ENCODE measurements at places on chromosomes 3 and 15. TPM values are rescaled to one million over a fixed set of nuclear protein-coding genes. Genes with fewer than 3 reads are reported as not detected.
A peak's percentile ranks its signal among the peaks of the same experiment; 100 is the strongest.

GRCh38 chr3:124570232-124570631, 160.0 kb upstream of the UMPS start:
- DNase-seq, result no peak
- H3K4me3 ChIP-seq, result no peak overlapping the region
- peaks cover 27% of the 10 kb centered on the region for H3K27me3 ChIP-seq
- no peaks in the 10 kb centered on the region for H3K36me3 ChIP-seq

- no peaks in the 10 kb centered on the region for H3K4me1 ChIP-seq
- peaks cover 52% of the 10 kb centered on the region for H3K36me3 ChIP-seq
- H3K27me3 ChIP-seq, result no peaks in the 10 kb centered on the region
- DNase-seq, result peak; percentile 22
- no peak overlapping the region for H3K4me3 ChIP-seq
These were observed 11.1 kb downstream of the RUVBL1 start for GRCh38 chr3:128112357-128112968.

- peaks cover 10% of the 10 kb centered on the region for H3K36me3 ChIP-seq
- no peak for DNase-seq
- peaks cover 15% of the 10 kb centered on the region for H3K4me1 ChIP-seq
- H3K27me3 ChIP-seq, result no peaks in the 10 kb centered on the region
- no peak overlapping the region for H3K4me3 ChIP-seq
- no peak overlapping the region for H3K27ac ChIP-seq
These were observed 41.8 kb upstream of the UTS2B start for GRCh38 chr3:191372122-191372521.

GRCh38 chr3:11136116-11136515, 18.2 kb upstream of the HRH1 start:
- H3K4me1 ChIP-seq, result peaks cover 3% of the 10 kb centered on the region
- H3K36me3 ChIP-seq, result no peaks in the 10 kb centered on the region
- H3K27me3 ChIP-seq, result no peaks in the 10 kb centered on the region

DNA sequence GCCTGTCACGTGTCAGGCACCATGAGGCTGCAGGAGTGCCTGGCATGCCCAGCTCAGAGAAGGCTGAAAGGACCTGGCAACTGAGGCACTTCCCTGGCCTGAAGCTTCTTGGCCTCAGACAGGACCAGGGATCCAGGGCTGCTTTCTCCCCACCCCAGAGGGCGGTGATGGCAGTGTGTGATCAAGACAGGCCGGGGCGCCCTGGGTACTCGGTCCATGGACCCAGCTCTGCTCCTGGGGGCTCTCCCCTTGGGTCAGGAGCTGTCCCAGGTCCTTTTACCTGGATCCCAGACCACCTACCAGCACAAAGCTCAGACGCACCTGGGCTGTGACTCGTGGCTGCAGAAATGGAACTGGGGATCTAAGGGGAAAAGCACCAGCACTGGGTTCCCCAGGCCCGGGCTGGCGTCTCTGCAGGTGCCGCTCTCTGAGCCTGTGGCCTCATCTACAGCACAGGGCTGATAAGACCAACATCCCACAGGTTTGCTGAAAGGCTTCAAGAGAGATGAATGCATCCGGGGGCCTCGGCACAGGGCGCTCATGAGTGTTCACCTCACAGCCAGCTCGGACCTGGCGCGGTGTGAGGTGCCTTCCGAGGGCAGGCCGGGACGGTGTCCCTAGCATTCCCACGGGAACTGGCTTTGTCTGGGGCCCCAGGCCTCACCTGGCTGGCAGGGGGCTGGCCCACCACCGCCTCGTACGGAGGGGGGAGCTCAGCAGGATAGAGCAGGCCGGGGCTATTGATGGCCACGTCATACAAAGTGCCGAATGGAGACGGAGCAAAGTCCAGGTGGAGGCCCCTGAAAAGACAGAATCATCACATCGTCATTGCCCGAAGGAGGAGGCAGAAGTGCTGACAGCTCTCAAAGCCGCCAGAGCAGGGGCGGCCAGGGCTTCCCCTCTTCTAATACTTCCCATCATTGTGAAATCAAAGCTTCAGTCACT, 133.6 kb downstream of the NSMCE3 start:
- H3K4me3 ChIP-seq, result no peak overlapping the region
- H3K27ac ChIP-seq, result no peak overlapping the region
- no peaks in the 10 kb centered on the region for H3K36me3 ChIP-seq
- H3K4me1 ChIP-seq, result peaks cover 4% of the 10 kb centered on the region
- H3K27me3 ChIP-seq, result no peaks in the 10 kb centered on the region

DNA sequence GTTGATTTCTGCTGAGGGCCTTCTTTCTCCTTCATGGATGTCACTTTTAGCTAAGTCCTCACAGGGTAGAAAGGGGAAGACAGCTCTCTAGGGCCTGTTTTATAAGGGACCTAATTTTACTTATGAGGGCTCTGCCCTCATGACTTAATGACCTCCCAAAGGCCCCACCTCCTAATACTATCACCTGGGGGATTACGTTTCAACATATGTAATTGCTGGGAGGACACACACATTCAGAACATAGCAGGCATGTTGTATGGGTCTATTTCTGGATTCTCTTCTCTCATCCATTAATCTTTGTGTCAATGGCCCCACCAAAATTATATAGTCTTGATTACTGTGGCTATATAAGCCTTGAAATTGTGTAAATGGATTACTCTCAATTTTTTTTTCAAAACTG, 255.0 kb downstream of the CLSTN2 start:
- DNase-seq, result no peak
- H3K4me1 ChIP-seq, result no peaks in the 10 kb centered on the region
- H3K27me3 ChIP-seq, result no peaks in the 10 kb centered on the region

DNA sequence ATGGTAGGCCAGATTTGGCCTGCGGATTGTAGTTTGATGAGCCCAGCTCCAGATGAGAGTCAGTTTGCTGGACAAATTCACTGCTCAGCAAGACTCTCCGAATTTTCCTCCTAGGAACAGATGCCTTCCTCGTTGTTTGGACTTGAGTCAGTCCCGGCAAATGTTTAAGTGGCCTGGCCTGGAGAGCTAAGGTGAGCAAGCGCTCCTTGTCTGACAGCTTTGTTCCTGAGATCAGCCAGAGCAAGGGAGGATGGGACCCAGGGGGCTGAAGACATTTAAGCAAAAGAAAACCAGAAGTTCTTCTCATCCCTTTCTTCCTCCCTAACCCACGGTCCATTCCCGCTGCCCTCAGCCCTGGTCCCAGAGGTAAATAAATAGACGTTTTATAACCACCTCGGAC, 40.3 kb downstream of the POLR2M start:
- no peak overlapping the region for H3K27ac ChIP-seq
- no peak overlapping the region for H3K4me3 ChIP-seq
- H3K4me1 ChIP-seq, result no peaks in the 10 kb centered on the region
- no peak for DNase-seq
- no peaks in the 10 kb centered on the region for H3K36me3 ChIP-seq

DNA sequence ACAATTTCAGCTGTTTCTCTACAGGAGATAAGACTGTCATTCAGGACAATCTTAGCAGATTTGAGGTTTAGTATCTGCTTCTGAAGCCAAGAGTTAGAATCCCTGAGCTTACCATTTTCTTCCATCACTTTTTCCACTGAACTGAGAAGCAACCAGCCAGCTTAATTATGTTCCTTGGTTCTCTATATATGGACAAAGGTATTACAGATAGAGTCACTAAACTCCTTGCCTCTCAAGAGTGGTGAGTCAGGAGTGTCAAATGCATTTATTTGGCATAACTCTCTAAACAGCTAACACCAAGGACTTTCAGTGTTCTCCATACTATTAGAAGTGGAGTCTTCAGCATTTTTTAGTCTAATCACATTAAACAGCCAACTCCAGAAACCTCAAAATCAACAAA, 239.3 kb downstream of the ALCAM start:
- no peaks in the 10 kb centered on the region for H3K27me3 ChIP-seq
- no peak overlapping the region for H3K27ac ChIP-seq
- no peaks in the 10 kb centered on the region for H3K4me1 ChIP-seq
- H3K36me3 ChIP-seq, result no peaks in the 10 kb centered on the region
- H3K4me3 ChIP-seq, result no peak overlapping the region

DNA sequence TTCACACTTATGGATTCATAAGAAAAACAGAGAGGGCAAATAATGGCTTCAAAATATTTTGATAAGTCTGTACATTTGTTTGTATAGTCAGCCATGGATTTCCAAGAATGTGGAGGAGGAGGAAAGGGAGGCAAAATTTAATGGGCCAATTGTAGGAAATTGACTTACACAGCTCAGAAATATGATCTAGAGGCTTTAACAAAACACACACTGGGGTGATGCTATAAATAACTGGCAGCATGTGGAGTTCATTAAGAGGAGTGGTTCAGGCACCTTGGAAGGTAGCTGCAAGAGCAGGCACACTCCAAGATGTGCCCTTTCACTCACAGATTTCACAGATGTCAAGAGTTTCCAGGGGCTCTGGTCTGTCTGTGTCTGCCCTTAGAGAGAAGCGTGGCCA, 193.4 kb upstream of the RASGRP1 start:
- no peaks in the 10 kb centered on the region for H3K27me3 ChIP-seq
- no peak overlapping the region for H3K4me3 ChIP-seq
- H3K27ac ChIP-seq, result no peak overlapping the region
- no peak for DNase-seq

GRCh38 chr3:36890261-36890660, 54.6 kb downstream of the TRANK1 start:
- H3K27ac ChIP-seq, result no peak overlapping the region
- H3K4me1 ChIP-seq, result no peaks in the 10 kb centered on the region
- H3K4me3 ChIP-seq, result no peak overlapping the region
- H3K27me3 ChIP-seq, result no peaks in the 10 kb centered on the region

- DNase-seq, result no peak
- H3K27ac ChIP-seq, result no peak overlapping the region
- H3K4me1 ChIP-seq, result no peaks in the 10 kb centered on the region
- no peaks in the 10 kb centered on the region for H3K27me3 ChIP-seq
These were observed 237.7 kb downstream of the AGBL1 start for GRCh38 chr15:86317384-86317740.

GRCh38 chr3:141537856-141538255, 51.0 kb downstream of the RASA2 start:
- H3K4me1 ChIP-seq, result no peaks in the 10 kb centered on the region
- no peak for DNase-seq
- no peaks in the 10 kb centered on the region for H3K36me3 ChIP-seq
- no peaks in the 10 kb centered on the region for H3K27me3 ChIP-seq

- H3K4me1 ChIP-seq, result no peaks in the 10 kb centered on the region
- no peak overlapping the region for H3K4me3 ChIP-seq
- H3K27ac ChIP-seq, result no peak overlapping the region
- no peaks in the 10 kb centered on the region for H3K36me3 ChIP-seq
- no peak for DNase-seq
These were observed 156.1 kb downstream of the MCTP2 start for GRCh38 chr15:94387442-94387841.

DNA sequence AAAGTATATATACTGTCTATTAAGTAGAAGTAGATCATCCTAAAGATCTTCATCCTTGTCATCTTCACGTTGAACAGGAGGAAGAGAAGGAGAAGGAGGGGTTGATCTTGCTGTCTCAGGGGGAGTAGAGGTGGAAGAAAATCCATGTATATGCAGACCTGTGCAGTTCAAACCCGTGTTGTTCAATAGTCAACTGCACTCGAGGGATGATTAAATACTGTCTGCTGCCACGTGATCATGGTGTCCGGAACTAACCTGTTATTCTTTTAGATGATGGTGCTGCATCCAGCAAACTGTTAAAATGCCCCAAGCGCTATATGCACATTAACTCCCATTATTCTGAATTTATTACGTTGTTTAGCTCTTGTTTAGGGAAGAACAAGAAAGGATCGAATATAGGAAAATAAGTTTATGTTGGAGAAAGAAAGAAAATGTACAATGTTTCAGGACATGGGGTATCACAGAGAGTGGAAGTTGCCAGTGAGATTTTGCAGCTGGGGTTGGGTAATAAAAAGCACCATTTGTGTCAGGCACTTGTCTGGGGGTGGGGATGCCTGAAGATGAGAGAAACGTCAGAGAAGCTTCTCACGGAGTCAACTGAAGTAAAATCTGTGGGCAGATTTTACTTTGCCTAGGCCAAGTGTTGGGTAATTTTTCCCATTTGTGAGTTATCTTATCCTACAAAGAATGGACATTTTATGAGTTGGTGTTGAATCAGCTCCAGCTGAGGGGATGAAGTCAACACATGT, 229.2 kb downstream of the RYR3 start:
- H3K4me1 ChIP-seq, result no peaks in the 10 kb centered on the region
- no peaks in the 10 kb centered on the region for H3K36me3 ChIP-seq
- H3K27ac ChIP-seq, result no peak overlapping the region
- no peak overlapping the region for H3K4me3 ChIP-seq
- H3K27me3 ChIP-seq, result no peaks in the 10 kb centered on the region

GRCh38 chr15:33737687-33738601, 230.4 kb upstream of the CHRM5 start:
- no peaks in the 10 kb centered on the region for H3K36me3 ChIP-seq
- DNase-seq, result peak; percentile 33
- H3K27ac ChIP-seq, result no peak overlapping the region
- H3K4me3 ChIP-seq, result no peak overlapping the region
- no peaks in the 10 kb centered on the region for H3K27me3 ChIP-seq

DNA sequence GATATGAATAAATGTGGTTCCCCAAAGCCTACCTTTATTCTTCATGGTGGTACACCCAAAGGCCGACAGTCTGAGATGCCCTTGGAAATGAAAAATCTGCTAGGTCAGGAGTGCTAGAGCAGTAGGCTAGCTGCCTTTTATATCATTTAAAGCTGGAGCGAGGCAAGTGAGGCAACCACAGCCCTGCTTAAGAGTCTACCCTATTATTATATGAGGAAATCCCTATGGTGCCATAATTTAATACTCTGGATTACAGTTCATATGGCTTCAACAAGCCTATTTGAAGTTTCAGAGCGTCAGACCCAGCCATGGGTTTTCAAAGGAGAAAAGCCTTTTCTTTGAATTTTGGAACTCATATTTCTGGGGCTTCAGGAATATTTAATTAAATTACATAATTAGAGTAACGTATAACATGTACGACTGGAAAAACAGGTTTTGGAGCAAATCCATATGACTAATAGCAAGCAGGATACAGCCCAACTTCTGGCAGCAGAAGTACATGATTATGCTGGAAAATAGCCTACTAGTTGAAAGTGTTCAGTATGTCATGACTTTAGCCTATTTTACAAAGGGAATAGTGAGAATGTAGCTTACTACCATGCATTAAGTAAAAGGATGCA, 18.0 kb upstream of the SLTM start:
- H3K36me3 ChIP-seq, result no peaks in the 10 kb centered on the region
- H3K27me3 ChIP-seq, result no peaks in the 10 kb centered on the region
- no peak overlapping the region for H3K4me3 ChIP-seq
- no peak overlapping the region for H3K27ac ChIP-seq
- no peaks in the 10 kb centered on the region for H3K4me1 ChIP-seq
- no peak for DNase-seq

DNA sequence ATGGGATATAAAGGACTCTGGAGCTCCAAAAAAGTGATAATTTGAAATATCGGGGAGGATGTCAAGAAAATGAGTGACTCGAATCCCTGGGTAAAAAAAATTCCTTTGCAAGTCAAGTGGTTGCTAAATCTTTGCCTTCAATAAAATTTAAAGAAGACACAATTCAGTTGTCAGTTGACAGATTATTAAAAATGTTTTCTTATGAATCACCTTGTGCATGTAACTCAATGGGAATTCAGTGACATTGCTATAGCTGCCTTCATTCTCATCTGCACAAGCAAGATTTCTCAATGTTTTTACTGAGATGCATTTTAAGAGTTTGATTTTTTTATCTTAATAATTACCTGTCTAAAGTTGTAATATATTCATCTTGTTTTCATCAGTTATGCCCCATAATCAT, 264.0 kb upstream of the IL12A start:
- H3K27me3 ChIP-seq, result no peaks in the 10 kb centered on the region
- DNase-seq, result no peak
- peaks cover 4% of the 10 kb centered on the region for H3K4me1 ChIP-seq
- no peak overlapping the region for H3K27ac ChIP-seq
- no peaks in the 10 kb centered on the region for H3K36me3 ChIP-seq

The OXTR gene
- 2.7 TPM for total RNA-seq

The LMAN1L gene
- not detected for total RNA-seq

The NOX5 gene
- 0.26 TPM for total RNA-seq

The SPATA12 gene
- total RNA-seq, result 0.10 TPM

Measured in Panc1 (cell line).